Retinal pigment epithelial cell (primary cell): ENCODE measurements at places on chromosomes 5 and 9.
A peak's percentile ranks its signal among the peaks of the same experiment; 100 is the strongest.

GRCh38 chr9:76333964-76334363, 60.3 kb downstream of the RFK start:
- no peak for DNase-seq

- no peak for DNase-seq
Measured at GRCh38 chr9:34650816-34651215, 1.2 kb upstream of the IL11RA start.

GRCh38 chr9:76562511-76562911, 103.5 kb downstream of the GCNT1 start:
- DNase-seq = no peak

DNA sequence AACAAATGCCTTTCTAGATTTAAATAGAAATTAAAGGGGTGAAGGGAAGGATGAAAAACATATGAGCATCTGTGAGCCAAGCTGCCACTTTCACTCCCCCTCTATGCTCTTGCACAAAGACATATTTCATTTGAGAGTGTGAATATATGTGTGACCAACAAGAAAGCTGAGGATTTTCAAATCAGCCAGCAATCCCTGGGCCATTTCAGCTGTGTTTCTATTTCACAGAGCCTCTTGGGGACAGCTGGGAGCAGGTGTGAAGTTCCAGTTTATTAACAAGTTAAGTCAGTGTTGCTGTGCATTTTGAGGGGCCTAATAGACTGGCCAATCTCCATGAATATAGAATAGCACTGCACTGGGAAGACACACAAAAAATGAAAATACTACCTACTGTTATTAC, 248.7 kb upstream of the RGMB start:
- no peak for DNase-seq

- DNase-seq = no peak
Measured at GRCh38 chr5:59506285-59506877, 387.1 kb downstream of the PDE4D start.

DNA sequence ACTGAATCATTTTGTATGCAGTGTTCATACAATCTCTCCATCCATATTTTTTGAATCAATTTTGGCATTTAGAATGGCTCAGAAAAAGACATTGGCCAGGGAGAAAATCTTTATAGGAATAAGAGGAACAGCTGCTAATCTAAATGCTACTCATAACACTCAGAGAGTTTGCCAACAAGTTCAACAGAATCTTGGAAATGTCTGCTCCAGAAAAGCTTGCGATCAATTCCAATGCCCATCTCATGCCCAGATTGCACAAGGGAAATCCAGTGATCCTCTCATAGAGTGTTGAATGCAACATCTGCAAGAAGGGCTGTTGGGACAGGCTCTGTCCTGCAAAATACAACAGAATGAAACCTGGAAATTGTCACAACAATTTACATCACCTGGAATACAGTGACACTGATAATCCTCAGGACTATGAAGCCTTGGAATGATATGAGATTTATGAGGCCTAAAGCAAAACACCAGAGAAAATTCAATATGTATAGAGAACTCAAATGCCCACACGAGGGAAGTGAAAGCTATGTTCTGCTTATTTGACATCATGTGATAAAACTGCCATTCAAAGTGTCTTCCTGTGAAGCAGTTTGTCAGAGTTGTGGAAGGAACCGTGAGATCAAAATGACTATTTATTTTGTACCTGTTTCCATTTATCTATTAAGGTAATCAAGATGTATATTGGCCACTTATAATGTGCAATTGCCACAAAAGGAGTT, 190.1 kb downstream of the PARP8 start:
- DNase-seq = no peak

- no peak for DNase-seq
Measured at GRCh38 chr5:82798676-82799075, 278.5 kb downstream of the TMEM167A start.

DNA sequence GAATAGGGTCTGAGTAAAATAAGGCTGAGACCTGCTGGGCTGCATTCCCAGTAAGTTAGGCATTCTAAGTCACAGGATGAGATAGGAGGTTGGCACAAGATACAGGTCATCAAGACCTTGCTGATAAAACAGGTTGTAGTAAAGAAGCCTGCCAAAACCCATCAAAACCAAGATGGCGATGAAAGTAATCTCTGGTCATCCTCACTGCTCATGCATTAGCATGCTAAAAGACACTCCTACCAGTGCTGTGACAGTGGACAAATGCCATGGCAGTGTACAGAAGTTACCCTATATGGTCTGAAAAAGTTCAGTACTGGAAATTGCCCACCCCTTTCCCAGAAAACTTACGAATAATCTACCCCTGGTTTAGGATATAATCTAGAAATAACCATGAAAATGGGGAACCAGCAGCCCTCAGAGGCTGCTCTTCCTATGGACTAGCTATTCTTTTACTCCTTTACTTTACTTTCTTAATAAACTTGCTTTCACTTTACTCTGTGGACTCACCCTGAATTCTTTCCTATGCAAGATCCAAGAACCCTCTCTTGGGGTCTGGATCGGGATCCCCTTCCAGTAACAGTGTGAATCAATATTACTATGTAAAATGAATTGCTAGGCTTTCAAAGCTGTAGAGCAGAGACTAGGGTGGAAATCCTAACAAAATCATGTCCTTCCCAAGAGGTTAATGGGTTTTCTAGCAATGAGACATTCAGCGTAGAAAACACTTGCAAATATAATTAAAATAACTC, 257.8 kb downstream of the KIAA0825 start:
- no peak for DNase-seq

- no peak for DNase-seq
Measured at GRCh38 chr9:71552480-71552879, 215.8 kb downstream of the CEMIP2 start.

- DNase-seq = no peak
Measured at GRCh38 chr9:2610985-2611384, 10.6 kb upstream of the VLDLR start.

DNA sequence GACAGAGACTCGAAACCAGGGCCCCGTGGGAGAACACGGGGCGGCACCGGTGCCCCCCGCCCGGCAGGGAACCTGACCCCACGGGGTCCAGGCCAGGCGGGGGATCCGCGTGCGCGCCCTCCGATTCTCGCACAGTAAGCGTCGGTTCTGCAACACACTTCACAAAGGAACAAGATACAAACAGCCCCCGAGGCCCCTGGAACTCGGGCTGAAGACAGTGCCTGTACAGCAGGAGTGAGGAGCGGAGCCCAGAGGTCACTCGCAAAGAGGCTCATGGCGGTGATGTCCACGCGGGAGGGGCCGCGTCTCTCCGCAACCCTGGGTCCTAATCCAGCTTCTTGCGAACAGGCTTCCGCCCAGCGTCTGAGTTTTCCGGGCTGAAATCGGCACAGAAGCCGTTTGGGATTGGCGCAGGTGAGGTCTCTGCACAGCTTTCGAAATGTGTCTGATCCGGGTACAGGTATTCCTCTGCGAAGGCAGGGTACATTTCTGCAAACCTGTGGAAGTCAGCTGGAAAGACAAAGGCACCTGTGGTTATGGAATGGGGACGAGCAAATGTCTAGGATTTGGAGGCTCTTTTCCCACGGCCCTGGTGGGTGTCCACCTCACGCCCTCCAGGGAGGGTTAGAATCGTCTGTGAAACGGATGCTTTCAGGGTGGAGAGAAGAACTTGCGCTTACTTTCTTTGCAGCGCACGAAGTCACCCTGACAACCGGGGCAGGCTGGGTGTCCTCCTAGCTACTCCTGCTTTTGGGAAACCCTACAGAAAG, 18.3 kb upstream of the SLC6A3 start:
- DNase-seq = no peak

DNA sequence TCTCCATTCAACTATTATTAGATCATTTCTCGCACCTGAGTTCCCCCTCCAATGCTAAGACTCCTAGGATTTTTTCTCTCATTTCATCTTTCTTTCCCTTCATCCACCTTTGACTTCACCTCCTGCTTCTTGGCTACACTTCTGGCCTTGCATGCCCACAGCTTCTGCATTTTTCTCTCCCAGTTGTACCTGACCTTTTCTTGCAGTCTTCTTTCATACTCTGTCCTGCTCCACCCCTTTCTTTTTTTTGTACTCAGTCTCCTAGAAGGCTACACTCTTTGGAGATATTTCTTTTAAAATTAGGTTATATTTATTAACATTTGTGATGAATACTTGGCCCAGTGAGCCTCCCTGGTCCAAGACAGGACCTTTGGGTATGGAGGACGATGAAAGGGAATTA, 190.4 kb downstream of the DEPDC1B start:
- no peak for DNase-seq

DNA sequence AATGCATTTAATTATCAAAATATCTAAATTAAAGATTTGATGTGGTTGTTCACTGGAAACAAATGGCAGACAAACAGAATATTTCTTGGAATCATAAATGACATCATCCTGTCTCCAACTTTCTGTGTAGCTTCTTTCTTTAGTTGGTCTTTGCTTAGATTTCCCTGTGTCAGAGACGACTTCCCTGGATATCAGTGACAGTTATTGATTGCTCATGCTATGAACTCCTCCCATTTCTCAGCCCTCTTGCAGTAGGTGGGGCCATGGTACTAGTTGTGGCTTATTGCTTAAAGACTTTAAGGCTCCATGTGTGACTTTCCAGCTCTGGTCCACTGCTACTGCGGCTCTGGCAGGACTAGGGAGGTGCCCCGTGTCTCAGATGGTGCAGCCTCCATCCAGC, 592.6 kb downstream of the MTRR start:
- no peak for DNase-seq

DNA sequence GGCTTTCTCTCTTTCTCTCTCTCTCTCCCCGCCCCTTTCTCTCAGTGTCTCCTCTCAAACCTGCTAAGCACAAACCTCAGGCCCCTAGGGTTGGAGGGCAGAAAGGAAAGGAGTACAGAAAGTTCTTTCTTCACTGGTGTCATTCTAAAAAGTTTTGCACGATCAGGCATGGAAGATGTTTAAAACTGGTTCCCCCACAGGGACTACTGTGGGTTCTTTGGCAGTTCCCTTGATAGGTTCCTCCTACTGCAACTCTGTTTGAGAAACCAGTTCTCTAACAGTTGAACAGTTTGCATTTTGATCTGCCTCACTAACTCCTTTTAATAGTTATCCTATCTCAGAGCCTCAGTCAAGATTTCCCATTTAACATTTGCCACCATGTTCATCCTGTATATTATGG, 82.9 kb downstream of the CDO1 start:
- DNase-seq = no peak

DNA sequence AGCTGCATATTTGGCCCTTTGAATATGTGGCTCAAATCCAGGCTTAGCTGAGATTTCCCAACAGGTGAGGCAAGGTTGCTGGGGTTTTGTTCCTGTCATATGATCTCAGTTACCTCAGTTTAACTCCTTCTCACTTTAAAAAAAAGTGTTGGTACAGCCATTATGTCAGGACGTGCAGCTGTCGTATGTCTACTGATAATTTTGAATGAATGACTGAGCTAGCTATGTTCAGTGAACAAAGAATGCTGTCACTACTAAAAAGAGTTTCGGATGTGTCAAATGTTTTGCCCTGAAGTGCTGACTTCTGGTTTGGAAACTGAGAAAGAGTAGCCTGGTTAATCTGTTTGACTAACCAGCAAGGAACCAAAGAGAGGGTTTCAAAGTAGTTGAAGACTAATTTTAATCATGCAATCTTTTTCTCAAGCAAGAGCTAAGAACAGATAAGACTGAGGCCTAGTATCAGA, 106.3 kb upstream of the NR3C1 start:
- no peak for DNase-seq

DNA sequence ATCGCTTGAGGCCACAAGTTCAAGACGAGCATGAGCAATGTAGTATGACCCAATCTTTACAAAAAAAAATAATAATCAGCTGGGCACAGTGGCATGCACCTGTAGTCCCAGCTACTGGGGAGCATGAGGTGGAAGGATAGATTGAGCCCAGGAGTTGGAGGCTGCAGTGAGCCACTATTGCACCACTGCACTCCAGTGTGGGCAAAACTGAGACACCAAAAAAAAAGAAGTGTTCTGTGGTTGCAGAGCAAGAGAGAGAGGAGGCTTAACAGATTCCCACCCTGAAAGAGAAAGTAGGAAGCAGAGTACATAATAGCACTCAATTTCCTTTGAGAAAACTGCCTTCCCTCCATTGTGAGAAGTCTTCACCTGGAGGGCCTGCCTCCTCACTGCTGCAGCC, 52.6 kb downstream of the ALDH7A1 start:
- DNase-seq = no peak

DNA sequence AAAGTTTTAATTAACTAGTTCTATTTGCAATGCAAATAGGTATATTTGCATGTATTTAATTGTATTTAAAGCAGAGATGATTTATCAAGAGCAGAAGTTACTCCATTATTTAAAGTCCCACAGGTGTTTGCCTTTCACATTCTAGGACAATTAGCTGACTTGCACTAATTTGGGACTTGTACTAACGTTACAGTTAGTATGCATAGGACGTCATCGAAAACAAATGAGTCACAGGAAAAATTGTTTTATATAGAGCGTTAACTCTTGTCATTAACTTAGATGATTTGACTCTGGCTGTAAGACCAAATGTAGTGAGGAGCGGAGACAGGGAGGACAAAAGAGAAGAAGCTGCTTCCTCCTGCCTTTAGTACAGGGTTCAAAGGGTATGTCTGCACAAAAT, 126.1 kb upstream of the IFNE start:
- no peak for DNase-seq

GRCh38 chr9:122276096-122276495, 11.4 kb downstream of the MRRF start:
- no peak for DNase-seq

GRCh38 chr5:174505621-174506020, 218.8 kb upstream of the MSX2 start:
- DNase-seq = peak; percentile 78

DNA sequence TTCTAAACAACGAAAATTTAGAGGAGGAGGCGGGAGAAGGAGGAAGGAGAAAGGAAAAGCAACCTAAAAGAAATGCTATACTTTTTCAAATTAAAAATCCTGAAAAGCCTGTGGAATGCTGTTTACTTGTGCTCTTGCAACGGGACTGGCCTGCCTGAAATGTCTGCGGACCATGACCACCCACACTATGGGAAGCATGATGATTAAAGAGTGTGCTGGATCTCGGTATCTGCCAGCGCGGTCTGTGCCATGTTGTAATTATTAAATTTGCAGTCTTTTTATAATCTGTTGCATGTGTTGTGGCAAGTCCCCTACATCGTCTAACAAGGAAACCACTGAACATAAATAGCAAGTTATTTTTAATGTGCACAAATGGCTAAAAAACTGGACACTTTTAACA, 111.4 kb downstream of the FANCC start:
- DNase-seq = no peak

GRCh38 chr9:73565833-73566465, 414.3 kb downstream of the ANXA1 start:
- DNase-seq = peak; percentile 62

DNA sequence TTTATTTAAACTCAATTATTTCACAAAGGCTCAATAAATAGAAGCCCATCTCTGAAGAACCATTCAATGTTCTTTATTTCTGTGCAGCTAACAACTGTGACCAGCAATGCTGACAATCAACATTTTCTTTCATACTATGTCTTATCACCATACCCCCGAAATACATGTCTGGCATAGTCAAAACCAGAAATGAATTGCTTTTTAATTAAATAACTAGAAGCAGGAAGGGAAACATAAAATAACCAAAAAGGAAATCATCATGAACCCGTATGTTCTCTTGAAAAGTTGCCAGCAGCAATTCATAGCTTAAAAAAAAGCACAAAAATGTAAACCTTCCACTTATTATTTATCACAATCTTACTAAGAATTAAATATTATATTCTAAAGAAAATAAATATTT, 212.4 kb downstream of the TMEM232 start:
- DNase-seq = no peak
